ENCODE measurements at places on chromosomes 2 and 18.

- DNase-seq: no peak
Observed at GRCh38 chr18:77528872-77529271, 279.2 kb downstream of the GALR1 start.

- no peak for DNase-seq
Observed at GRCh38 chr2:69644506-69644979, 1.0 kb upstream of the AAK1 start.

GRCh38 chr2:159737917-159738296 is 25.6 kb downstream of the MARCHF7 start:
- DNase-seq: no peak

DNA sequence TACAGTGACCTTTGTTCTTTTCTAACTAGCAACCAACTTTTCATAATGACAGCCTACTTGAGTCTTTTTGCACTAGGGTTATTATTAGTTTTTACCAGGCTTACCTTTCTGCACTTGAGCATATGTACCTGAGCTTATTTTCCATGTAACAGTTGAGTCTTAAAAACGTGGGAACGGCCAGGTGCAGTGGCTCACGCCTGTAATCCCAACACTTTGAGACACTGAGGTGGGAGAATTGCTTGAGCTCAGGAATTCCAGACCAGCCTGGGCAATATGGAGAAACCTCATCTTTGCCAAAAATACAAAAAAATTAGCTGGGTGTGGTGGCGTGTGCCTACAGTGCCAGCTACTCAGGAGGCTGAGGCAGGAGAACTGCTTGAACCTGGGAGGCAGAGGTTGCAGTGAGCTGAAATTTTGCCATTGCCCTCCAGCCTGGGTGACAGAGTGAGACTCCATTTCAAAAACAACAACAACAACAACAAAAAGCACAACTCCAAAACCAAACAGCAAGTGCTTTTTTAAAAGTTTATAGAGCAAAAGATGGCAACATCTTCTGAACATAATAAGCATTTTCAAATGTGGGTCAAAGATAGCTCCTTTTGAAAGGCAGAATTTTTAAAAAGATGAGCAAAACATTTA is 57.1 kb upstream of the CD28 start:
- no peak for DNase-seq

GRCh38 chr2:121450301-121450700 is 80.4 kb upstream of the RNU4ATAC start:
- no peak for DNase-seq

GRCh38 chr2:181169503-181169902 is 189.1 kb downstream of the UBE2E3 start:
- no peak for DNase-seq

GRCh38 chr2:112679484-112679883 is 33.7 kb downstream of the SLC20A1 start:
- DNase-seq: no peak

GRCh38 chr2:190468814-190469569 is 60.8 kb downstream of the MFSD6 start:
- peak; percentile 85 for DNase-seq

- DNase-seq: no peak
Observed at GRCh38 chr2:33606100-33606499, 7.0 kb upstream of the FAM98A start.

GRCh38 chr18:12417687-12418086 is 10.0 kb downstream of the PRELID3A start:
- peak; percentile 76 for DNase-seq
